Stimulated activated CD8-positive, alpha-beta memory T cell treated with anti-CD3 and anti-CD28 coated beads, Interleukin-7, amount 100 ng/mL, for 24 hours (primary cell): ENCODE measurements at places on chromosomes 3 and 15.

DNA sequence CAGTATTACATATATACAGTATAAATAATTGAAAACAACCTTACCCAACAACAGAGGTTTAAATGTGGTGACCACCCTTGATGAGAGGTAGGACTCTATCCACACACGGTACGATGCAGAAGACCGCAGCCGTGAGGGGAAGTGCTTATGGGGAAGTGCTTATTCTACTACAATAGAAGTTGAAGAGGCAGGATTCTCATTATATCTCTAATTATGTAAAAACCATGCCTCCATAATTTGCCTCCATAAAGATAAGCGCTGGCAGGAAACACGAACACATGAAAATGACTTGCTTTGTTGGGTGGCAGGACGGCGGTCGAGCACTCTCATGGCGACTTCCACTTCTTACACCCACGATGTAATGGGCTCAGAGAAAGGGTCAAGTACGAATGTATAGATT, 7.2 kb upstream of the MUC13 start:
- DNase-seq, result no peak

GRCh38 chr3:55343486-55344357, 143.4 kb downstream of the WNT5A start:
- no peak for DNase-seq

DNA sequence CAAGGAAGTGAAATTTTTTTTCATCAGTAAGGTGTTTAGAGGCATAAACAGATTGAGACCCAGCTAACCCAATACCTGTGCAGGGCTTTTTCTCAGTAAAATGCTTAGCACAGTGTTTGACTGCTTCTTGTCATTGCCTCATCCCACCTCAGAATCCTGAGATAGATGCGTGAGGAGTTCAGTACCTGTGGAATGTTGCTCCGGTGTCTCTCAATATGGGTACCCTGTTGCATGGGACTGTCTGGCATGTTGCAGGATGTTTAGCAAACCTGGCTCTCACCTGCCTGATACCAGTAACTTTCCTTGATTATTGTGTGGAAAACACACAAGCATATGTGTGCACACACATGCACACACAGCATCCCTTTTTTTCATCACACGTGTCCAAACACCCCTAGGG, 128.4 kb downstream of the MCTP2 start:
- DNase-seq, result no peak

GRCh38 chr3:116059421-116060096, 385.7 kb downstream of the LSAMP start:
- DNase-seq, result no peak

- DNase-seq, result no peak
Observed at GRCh38 chr15:70185251-70185711, 87.6 kb upstream of the TLE3 start.

- no peak for DNase-seq
Observed at GRCh38 chr15:82272154-82272553, 9.5 kb downstream of the SAXO2 start.

- DNase-seq, result no peak
Observed at GRCh38 chr3:57966829-57967228, 41.4 kb upstream of the FLNB start.

DNA sequence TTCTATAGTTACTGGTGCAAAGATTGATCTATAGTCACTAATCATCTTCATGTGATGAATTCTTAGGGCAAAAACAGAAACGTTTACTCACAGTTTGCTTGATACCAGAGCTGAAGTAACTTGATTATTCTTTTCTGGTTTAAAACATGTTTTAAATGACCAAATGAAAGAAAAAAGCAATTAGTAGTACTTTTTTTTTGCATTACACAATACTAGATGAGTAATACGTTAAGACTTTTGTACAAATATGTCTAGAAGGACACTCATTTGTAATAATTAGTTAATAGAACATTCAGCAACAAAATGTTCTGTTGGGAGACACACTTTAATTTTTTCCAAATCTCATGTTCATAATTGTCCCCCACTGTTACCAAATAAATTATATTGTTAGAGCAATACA, 523.2 kb downstream of the SOX2 start:
- no peak for DNase-seq

GRCh38 chr3:50300681-50301254, 1.6 kb upstream of the HYAL3 start:
- DNase-seq, result no peak
